NCI-H82 (cell line): ENCODE measurements at places on chromosomes 13 and 19.

- DNase-seq, result no peak
These were observed 46.2 kb downstream of the ACTN4 start for GRCh38 chr19:38693380-38694223.

DNA sequence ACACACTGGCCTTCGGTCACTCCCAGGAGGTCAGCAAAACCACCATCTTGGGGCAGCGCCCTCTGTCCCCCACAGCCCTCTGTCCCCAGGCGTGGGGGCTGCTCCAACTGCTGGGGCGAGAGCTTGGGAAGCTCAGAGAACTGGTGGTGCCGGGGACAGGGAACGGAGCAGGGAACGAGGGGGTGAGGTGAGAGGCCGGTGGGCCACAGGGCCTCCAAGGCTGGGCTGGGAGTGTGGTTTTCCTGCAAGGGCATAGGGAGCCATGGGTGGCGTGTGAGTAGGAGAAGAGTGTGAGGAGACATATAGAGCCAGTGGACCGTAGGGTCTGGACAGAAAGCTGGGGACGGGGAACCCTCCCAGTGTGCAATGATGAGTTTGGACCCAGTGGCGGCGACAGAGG lies 34.1 kb downstream of the F2RL3 start:
- no peak for DNase-seq

GRCh38 chr19:6733338-6734095 lies 3.9 kb downstream of the GPR108 start:
- no peak for DNase-seq

DNA sequence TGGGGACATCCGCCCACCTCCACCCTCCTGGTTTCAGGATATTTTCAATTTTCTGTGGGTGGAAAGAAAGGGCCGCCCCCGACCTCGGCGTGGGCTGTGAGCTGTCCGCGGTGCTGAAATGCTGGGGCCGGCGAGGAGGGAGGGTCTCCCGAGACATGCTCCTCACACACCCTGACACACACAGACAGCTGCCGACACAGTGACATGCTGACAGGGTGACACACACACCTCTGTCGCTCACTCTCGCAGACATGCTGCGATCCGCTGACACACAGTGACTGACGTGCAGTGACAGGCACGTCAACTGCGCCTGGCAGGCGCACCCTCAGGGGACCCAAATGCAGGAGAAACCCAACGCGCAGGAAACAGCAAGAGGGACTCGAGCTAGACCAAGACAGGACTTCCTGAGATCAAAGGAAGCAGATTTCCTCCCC lies 25.1 kb upstream of the MEIS3 start:
- DNase-seq, result no peak

GRCh38 chr19:29478578-29479565 lies 46.9 kb upstream of the VSTM2B start:
- DNase-seq, result peak; percentile 60

GRCh38 chr13:33548069-33548468 lies 262.5 kb upstream of the STARD13 start:
- DNase-seq, result no peak

DNA sequence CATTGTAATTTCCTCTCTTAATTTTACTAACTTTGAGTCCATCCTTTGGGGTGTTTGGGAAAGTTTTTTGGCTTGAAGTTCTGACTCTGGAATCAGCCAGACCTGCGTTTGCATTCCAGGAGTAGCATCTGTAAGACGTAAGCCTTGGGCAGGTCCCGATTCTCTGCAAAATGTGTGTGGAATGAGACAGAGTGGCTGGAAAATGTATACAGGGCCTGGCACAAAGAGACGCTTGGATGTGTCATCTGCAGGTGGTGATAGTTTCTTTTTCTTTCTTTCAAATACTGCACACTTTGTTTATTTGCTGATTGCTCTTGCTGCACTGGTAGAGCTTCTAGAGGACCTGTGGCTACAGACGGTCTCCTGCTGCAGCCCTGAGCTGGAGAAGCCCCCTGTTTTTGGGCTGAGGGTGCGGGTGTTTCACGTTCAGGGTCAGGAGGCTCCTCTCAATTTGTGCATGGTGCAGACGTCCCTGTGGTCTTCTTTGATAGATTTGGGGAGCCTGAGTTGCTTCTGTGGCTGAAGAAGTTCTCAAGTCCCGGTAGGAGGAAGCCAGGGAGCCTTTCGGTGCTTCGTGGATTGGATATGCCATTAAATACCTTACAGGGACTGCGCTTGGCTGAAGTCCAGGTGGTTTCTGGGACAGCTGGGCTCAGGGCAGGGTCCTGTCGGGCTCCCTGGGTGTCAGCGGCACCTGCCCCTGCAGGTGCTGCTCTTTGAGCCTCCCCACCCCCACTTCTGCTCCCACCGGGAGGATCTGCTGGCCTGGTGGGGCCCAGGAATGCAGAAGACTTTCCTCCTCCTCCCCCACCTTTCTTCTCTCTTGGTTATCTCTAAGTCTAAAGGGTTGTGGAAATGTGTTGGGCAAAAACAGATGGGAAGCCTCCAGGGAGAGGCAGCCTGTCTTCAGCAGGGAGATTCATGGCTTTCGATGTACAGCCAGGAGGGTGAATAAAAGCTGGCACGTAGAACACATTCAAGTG lies 44.0 kb upstream of the GAS6 start:
- no peak for DNase-seq

DNA sequence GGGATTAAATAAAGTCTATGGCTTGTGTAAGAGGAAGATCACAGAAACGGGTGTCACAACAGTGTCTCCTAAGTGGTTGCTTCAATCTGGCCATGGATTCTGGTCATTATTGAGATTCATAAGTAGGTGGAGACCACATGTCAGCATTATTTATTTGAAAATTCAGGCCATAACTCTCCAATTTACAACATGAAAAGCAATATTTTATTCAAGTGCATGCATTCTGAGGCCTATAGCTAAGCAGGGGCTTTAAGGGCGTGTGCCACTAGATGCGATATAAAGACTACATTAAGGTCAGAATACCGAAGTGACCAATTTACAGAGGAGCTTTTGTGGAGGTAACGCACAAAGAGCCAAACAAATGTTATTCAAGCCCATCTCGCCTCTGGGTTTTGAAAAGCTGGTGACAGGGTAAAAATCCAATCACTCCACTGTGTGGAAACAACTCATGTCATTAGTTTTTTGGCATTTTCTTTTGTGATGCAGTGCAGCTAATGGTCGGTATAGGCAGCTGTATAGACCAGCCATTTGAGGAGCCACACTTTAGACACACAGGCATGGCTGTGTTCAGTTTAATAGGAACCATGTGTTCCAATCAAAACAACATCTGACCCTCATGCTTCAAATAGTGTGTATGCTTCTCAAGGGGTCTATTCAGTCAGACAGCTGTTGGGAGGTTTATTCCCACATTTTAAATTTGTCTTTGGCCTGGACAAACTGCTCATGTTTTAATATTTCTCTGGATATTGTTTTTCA lies 123.7 kb downstream of the KL start:
- no peak for DNase-seq
